ENCODE measurements at places on chromosomes 7 and 10.

DNA sequence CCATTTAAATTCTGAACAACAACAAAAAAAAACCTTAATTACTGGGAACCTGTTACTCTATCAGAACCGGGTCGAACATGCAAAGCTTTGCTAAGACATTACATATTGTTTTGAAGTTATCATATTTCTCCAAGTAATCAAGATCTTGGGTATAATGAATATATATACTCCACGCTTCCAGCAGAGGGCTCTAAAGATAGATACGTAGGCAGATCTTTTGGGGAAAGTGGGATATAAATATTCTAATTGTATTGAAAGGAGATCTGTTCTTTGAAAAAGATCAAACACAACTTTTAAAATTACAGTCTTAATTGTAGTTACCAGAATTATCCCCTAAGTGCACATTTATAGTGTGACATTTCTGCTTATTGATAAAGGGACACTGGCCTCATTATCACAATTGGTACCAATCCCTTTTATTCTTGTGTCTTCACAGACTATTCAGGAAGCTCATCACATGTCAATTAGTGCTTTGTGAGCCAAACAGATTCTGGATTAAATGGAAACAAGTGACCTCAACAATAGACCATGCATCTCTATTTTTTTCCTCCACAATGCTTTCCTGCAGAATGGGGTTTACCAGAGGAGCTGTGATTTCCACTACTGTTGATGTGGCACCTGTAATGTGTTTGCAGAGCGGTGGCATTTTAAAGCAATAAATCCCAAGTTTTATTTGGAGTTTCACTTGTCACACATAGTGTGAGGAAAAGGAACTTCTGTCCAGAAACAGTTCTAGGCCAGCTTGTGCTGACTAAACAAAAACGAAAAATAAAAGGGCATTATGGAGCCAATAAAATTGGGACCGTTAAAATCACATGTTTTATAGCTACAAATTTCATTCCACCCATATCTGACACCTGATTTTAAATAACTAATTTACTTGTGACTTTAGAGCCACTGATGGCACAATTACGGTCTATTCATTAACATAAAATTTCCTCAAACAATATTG is 122.4 kb downstream of the CTTNBP2 start:
- DNase-seq = no peak

DNA sequence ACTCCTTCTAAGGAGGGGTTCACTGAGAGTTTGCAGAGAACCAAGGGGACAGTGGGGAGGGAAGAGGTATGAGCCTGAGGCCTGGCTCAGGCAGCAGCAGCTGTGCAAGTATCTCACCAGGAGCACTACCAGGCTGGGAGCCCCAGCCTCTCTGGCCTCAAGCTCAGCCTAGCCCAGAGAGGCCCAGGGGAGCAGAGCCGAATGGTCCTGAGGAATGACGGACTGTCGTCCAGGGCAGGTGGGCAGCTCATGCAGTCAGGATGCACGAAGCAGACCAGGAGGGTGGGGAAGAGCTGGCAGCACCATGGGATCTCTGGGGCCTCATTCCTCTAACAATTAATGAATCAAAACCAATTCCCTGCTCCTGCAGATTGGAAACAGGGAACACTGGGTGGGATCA is 151.5 kb downstream of the GRID1 start:
- no peak for DNase-seq

- no peak for DNase-seq
These were observed 1.7 kb upstream of the CXCL12 start for GRCh38 chr10:44386546-44387052.

GRCh38 chr10:50501924-50502452 is 121.8 kb downstream of the SGMS1 start:
- DNase-seq = no peak

DNA sequence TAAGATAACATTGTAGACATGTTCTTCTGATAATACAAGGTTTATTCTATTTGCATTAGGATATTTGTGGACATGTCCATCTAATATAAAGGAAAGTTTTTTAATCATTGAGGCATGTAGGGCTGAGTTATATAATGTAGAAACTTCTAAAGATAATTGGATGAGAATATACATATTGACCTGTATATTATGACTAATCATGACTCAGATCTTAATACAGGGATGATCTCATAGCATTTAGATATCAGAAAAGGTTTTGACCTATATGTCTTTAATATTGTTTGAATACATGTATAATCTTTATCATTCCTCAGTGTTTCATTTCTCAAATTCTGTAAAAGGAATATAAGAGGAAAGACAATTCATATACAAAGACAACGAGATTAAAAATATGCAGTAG is 39.2 kb downstream of the CD36 start:
- no peak for DNase-seq

DNA sequence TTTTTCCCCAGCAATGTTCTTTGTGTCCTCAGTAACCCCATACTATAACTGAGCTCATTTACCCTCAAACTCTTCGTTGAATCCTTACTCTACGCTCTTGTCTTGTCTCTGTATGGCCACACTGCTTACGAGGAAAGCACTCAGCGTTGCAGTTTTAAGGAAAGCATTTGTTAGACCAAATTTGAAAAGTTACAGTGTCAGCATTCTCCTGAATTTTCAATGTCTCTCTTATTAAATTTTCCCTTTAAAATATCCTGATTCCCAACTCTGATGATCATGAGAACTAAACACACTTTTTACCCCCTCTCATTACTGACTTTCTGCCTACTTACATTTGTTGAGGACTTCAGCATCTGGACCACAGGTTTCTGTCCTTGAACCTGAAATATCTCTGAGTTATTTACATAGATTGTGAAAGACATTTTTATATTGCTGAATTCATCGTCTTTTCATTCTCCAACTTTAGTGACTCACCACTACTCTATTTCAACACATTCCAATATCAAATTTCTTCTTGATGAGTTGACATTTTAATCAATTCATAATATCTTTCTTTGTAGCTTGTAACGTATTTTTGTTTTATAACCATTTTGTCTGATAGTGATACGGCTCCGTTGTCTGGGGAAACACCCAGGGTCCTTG is 19.8 kb upstream of the VWDE start:
- no peak for DNase-seq

GRCh38 chr7:100573691-100574361 is at the start of gene SAP25:
SAP25 (minus strand) TSS chr7:100573900; CDS start chr7:100573742, 158 bp downstream.
- DNase-seq = no peak

GRCh38 chr7:110448918-110449317 is 642.0 kb upstream of the LRRN3 start:
- DNase-seq = no peak

Data from lower lobe of right lung (tissue), 2 donors.